Stimulated activated CD4-positive, alpha-beta T cell treated with anti-CD3 and anti-CD28 coated beads, Interleukin-2, amount 100 ng/mL, for 24 hours (primary cell): ENCODE measurements at places on chromosomes 11 and 22.

- DNase-seq: no peak
Observed at GRCh38 chr11:41861838-41862237, 402.4 kb upstream of the LRRC4C start.

- no peak for DNase-seq
Observed at GRCh38 chr11:92342886-92343285, 118.3 kb downstream of the FAT3 start.

DNA sequence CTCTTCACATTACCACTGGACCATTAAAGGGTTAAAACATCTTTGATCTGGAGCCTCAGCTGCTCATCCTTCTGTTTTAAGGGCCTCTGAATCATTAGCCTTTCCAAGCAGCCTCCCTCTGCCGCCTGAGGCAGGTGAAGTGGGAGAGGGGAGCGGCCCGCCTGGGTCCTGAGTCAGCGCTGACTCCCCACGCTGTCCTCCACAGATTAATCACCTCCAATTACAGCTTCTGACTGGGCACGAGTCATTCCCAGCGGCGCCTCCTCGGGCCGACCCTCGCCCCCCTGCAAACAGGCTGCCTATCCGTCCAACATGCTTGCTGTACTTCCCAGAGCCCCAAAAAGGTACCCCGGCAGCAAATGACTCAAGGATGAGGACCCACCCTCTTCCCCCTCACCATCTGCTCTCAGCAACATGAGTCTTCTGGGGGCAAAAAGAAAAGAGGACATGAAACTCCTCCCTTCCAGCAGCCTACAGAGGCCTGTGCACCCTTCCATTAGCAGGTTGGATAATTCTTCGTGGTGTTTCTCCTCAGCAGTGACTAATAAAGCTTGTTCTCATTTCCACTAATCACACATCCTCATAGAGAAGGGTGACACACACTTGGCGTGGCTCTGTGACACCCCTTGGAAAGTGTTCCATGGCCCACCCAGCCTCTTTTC, 44.3 kb upstream of the JAM3 start:
- no peak for DNase-seq

GRCh38 chr22:40434106-40434505, 63.7 kb downstream of the SGSM3 start:
- DNase-seq: no peak

DNA sequence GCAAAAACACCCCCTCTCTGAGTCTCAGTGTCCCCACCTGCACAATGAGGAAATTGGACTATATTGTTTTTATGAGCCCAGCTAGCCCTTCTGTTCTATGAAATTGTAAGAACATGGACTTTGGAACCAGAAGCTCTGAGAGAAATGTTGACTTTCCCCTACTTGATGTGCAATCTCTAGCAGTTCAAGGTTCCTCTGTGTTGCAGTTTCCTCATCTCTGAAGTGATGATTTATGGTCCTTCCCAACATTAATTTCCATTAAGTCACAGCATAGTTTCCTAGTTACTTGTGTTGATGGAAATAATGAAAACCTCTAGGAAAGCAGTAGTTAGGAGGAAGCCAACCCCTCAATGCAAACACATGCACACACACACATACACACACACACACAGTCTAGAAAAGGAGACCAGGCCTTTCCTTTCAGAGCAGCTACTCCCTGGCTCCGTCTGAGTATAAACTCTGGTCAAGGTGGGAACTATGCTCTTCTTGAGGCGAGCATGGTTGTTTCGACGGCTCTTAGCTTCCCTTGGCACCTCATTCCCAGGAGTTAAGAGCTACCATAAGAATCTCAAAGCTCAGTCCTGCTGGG, 518.4 kb downstream of the SOX6 start:
- DNase-seq: no peak

DNA sequence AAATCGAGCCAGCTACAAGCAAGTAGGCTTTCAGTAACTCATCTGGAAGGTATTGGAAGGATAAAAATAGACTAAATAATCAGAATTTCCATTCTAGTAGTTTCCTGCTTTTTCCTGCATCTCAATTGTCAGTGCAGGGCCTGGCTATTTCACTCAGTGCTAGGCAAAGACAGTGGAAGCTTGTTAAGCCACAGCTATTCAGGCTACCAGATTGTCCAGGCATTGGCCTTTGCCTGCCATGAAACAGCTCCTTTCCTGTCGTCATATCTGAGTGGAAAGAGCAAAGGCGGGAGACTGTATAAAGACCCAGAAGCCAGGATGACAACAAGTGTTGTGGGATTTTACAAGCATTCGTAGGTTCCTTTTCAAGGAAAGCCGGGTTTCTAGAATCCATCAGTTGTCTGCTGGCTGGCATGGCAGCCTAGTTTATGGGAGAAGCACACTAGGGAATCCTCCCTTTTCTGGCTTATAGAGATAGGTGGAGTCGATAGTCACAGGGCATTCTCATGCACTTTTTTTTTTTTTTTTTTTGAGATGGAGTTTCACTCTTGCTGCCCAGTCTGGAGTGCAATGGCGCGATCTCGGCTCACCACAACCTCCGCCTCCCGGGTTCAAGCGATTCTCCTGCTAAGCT, 2.0 kb upstream of the TNRC6B start:
- no peak for DNase-seq
